ENCODE measurements at places on chromosomes 6 and 20.

DNA sequence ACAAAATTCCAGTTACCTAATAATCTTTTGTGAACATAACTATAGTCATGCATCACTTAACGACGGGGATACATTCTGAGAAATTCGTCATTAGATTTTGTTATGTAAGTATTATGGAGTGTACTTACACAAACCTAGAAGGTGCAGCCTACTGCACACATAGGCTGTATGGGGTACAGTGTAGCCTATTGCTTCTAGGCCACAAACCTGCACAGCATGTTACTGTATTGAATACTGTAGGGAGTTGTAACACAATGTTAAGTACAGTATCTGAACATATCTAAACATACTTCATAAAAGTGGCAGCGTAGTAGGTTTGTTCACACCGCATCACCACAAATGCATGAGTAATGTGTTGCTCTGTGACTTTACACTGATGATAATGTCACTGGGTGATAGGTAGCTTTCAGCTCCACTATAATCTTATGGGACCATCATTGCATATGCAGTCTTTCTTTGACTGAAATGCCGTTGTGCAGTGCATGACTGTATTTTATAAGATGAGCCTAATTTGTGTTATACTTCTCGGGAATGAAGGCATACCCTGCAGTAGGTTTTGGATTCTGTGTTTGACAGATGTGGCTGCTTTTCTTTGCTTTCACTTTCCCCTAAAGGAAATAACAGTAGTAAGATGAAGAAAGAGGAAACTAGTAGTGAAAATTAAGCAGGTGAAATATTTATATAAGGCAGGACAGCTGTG, 365.6 kb downstream of the FARS2 start:
- DNase-seq = no peak

- DNase-seq = no peak
Measured at GRCh38 chr6:33592595-33593413, 12.7 kb upstream of the BAK1 start.

DNA sequence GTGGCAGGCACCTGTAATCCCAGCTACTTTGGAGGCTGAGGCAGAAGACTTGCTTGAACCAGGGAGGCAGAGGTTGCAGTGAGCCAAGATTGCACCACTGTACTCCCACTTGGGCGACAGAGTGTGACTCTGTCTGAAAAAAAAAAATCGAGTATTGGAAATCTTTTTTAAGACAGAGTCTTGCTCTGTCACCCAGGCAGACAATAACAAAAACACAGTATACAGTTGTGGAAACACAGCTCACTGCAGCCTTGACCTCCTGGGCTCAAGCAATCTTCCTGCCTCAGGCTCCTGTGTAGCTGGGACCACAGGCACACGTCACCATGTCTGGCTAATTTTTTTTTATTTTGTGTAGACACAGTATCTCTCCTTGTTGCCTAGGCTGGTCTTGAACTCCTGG, 15.0 kb downstream of the NANP start:
- no peak for DNase-seq

GRCh38 chr6:129309154-129309553, 400.8 kb downstream of the ARHGAP18 start:
- DNase-seq = no peak

DNA sequence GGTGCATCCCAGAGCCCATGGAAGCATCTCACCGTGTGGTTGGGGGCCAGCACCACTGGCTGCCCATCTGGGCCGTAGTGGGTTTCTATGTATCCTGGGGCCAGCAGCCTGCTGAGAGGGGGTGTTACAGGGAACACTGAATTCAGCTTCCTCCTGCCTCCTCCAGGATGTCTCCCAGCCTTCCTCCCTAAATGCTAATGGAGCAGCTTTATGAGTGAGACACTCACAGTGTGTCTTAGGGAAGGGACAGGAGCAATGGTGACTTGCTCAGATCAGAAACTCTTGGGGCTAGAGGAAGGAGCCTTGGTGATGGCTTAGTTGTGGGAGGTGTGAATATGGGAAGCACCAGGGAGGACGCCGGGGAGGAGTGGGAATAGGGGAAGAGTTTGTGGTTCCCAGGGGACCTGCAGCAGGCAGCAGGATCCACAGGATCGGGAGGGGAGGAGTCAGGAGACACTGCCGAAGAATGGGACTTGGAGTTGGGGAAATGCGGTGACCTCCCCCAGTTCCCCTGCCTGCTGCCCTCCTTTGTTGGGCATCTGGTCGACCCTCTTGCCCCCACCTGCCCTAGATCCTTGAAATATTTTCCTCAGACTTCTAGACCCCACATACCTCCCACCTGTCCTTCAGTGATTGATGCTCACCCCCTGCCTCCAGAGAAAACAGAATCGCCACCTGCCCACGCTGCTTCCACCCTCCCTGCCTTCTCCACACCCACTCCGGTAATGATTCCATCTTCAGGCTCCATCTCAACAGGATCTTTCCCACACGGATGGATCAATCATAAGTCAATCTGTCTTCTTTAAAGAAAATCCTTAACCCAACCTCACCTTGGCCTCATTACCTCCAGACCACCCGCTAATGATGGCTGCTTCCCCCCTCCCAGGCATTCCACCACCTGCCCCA, 6.6 kb downstream of the ADAM33 start:
- no peak for DNase-seq

- no peak for DNase-seq
Measured at GRCh38 chr6:144585217-144585814, 300.2 kb downstream of the UTRN start.

- no peak for DNase-seq
Measured at GRCh38 chr6:160260367-160260766, 1.7 kb upstream of the SLC22A2 start.

- no peak for DNase-seq
Measured at GRCh38 chr6:159052720-159053119, 7.9 kb upstream of the TAGAP start.

GRCh38 chr20:39853050-39853449, 836.0 kb downstream of the MAFB start:
- no peak for DNase-seq

GRCh38 chr6:150880336-150880735, 14.8 kb downstream of the MTHFD1L start:
- no peak for DNase-seq

GRCh38 chr6:35596448-35597442, 84.0 kb upstream of the TULP1 start:
- peak; percentile 94 for DNase-seq

GRCh38 chr6:35360349-35361138, 18.2 kb downstream of the PPARD start:
- no peak for DNase-seq

DNA sequence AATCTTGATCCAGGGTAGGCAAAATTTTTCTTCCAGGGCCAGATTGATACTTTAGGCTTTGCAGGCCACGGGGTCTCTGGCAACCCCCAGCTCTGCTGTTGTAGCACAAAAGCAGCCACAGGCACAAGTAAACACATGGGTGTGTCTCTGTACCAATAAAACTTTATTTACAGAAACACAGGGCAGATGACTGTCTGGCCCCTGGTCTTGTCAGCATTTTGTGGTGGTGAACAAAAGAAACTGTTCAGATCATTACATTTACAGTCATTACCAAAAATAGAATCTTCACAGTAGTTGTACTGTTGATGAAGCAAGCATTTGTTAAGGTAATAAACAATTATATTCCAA, 45.0 kb upstream of the KIF25 start:
- no peak for DNase-seq

GRCh38 chr6:116445102-116445501, 16.1 kb upstream of the CALHM6 start:
- DNase-seq = no peak

DNA sequence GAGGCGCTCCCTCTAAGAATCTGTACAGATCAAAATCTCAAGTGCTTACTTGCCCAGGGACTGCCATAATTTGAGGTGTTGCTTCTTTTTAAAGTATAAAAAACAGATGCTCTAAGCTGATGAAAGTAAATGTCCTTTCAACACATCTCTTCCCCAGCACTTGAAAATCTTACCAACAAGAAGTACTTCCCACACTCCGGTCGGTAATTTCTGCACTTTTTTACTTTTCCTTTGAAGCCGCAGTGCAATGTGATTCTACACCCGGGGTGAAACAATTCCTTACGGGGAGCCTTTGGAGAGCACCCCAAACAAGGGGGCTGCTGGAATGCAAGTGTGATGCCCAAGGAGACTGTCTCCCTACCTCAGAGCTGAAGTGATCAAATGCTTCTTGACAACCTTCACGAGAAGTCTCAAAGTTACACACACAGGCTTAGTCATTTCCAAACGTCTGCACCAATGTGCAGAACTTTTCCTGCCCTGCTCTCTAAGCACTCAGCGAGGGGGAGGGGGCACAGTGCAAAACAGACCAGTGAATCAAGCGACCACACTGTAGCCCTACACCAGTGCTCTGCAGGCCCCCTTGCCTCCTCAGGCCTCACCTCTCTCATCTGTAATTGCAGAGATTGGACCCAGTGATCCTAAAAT, 56.7 kb downstream of the ATXN1 start:
- DNase-seq = no peak

GRCh38 chr20:1075616-1076015, 42.8 kb upstream of the PSMF1 start:
- DNase-seq = no peak

DNA sequence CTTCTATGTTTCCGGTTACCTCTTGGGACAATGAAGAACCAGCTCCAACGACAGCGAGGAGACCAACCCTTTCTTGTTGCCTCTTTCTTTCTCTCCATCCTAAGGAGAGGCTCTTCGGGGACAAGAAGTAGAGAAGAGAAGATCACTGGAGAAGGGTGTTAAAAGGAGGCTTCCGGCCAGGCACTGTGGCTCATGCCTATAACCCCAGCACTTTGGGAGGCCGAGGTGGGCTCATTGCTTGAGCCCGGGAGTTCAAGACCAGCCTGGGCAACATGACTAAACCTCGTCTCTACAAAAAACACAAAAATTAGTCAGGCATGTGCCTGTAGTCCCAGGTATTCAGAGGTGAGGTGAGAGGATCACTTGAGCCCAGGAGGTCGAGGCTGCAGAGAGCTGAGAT, 90.8 kb upstream of the TNFAIP3 start:
- no peak for DNase-seq

- no peak for DNase-seq
Measured at GRCh38 chr20:8860011-8860495, 208.8 kb upstream of the PLCB4 start.

DNA sequence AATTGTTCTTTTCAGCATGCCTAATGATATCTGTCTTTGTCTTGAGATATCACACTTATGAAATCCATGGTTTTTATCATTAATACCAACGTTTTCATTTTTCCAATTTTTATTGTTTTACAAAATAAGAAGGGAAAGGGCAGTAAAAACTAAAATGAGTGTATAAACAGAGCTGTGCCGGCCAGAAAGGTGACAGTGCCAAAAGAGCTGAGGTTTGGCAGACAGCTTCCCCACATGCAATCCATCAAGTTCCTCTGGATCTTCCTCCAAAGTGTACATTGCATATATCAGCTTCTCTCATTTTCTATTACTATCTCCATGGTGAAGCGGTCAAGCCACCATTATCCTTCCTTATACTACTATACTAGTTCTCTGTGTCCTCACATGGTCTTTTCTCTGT, 10.1 kb upstream of the TMEM244 start:
- no peak for DNase-seq

DNA sequence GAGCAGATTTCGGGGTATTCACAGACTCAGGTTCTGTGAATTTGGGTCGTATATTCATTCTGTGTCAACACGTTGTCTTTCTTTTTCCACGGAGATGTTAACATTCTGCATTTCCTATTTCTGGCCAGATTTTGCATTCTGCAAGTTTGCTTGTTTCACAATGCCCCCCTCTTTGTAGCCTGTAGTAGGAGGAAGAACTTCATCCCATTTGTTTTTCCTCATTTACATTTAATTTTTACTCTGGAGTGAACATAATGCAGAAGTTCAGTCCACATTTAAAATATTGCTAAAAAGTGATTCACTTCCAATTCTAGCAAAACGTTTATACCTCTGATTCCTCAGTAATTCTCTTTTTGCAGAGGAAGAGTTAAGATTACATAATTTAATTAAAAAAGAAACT, 12.9 kb downstream of the TAGAP start:
- DNase-seq = no peak

DNA sequence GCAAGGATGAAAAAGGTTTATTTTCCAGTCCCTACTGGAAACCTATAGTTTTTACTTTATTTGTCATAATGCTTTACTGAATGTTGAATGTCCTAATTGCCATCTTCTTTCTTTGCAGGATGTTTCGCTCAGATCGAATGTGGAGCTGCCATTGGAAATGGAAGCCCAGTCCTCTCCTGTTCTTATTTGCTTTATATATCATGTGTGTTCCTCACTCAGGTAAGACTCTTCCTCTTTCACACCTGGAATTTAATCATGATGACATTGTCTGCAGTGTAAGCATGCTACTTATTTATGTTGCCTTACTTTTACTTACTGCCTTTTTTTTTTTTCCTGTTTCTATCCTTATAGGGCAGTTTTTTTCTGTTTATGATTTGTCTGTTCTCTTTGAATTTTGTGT, 7.6 kb downstream of the ADGRG6 start:
- no peak for DNase-seq

DNA sequence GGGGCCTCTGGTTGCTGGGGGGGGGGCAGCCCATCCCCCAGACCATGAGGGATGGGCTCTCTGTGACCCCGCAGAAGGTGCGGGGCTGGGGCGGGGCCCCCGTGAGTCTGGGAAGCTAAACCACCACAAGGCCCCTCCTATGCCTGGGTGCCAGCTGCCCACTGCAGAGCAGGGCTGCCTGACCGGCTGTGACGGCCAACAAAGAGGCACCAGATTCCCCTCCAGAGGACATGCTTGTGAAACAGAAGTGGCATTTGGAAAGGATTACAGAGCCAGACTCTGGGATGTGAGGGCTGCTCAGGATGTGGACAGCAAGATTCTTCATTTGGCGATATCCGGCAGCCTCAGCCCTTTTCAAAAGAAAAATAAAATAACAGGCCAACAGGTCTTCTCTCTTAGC, 16.5 kb upstream of the NTSR1 start:
- no peak for DNase-seq
